Activated CD4-positive, alpha-beta memory T cell treated with anti-CD3 and anti-CD28 coated beads for 36 hours (primary cell): ENCODE measurements at places on chromosomes 2 and 18.

- no peak for DNase-seq
These were observed 21.0 kb downstream of the MROH2A start for GRCh38 chr2:233799087-233799665.

DNA sequence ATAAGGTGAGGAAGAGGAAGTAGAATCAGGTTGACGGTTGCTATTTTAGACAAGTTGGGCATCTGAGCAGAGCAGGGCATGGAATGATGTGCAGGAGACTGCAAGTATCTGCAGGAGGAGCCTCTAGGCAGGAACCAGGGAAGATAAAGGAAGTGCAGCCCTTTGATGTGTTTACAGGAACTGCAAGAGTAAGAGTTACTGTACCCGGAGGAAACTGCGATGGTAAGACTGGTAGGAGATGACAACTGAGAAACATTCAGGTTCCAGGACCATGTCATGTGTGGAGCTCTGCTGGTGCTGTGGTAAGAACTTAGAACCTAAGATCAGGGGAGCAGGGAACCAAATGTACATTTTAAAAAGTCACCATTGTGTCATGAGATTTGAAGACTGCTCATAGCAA, 134.3 kb upstream of the STON1 start:
- no peak for DNase-seq

GRCh38 chr2:50953021-50953420, 78.9 kb downstream of the NRXN1 start:
- DNase-seq = no peak

DNA sequence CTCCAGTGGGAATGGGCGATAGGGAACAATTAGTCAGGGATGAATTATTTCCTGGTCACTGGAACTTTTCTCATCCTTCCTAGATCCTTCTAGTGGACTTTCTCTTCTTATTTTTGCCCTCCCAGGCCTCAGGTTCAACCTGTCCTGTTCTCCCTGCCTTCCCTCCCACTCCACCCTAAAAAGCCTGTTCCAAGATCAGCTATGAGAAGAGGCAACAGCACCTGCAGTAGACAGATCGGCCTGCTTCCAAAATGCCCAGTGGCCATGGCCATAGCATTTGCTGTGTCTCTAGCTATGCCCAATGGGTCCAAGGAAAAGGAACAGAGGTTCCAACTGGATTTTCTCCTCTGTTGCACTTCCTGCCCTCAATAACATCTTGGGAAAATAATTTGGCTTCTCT, 16.5 kb upstream of the KCNF1 start:
- no peak for DNase-seq

DNA sequence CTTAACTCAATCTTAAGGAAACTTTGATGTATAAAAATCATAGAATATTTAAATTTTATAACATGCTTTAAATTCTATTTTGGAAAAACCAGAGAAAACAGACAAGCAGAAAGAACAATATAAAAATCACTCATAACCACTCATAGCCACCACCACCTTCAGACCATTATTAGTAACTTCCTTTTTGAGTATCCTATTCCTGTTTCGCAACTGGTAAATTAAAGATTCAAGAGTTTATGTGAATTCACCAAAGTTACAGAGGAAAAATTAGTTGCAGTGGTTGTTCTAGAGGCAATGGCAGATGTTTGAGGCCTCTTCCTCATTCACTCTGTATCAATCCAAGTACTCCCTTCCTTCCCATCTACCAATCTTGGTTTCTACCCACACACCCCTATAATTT, 49.3 kb upstream of the PROKR1 start:
- no peak for DNase-seq

GRCh38 chr2:201880579-201880978, 74.2 kb downstream of the CDK15 start:
- no peak for DNase-seq
